ENCODE measurements at places on chromosomes 7 and 10.

- no peak for DNase-seq
These were observed 16.9 kb upstream of the RHOBTB1 start for GRCh38 chr10:60960913-60961312.

GRCh38 chr10:80453842-80454512, at the start of gene TSPAN14:
Gene TSPAN14 (plus strand): TSS chr10:80454310. CDS start chr10:80489234, 34,924 bp downstream.
- peak; percentile 91 for DNase-seq

GRCh38 chr10:71727738-71728737, 8.5 kb upstream of the C10orf105 start:
- peak; percentile 37 for DNase-seq

DNA sequence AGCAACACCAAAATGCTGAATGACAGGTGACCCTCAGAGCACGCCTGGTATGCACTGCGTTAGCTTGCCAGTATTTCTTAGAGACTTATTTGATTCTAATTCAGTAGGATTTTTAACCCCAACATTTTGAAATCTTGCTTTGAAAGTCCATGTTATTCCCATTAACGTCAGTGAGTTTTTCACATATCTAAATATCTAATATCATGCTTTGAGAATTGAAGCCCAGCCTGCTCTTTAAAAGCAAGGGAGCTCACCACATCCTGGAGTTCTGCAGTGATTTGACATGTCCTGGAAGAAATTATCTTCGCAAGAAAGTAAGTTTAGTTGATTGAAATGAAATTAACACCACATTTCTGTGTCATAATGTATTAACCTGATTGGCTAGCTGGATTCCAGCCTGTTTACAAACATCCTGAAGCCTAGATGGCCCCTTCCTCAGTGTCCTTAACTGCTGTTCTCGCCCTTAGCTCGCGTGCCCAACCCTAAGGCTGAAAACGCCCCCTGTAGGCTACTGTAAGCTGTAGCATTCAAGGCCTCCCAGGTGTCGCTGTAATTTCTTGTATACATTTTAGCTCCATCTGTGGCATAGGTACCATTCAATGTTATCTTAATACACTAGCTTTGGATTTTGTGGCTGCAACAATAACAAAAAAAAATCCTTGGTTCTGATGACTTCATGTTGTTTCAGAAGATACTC, 191.5 kb downstream of the MGMT start:
- DNase-seq = no peak

GRCh38 chr10:72134785-72135767, 46.7 kb upstream of the SPOCK2 start:
- DNase-seq = no peak

DNA sequence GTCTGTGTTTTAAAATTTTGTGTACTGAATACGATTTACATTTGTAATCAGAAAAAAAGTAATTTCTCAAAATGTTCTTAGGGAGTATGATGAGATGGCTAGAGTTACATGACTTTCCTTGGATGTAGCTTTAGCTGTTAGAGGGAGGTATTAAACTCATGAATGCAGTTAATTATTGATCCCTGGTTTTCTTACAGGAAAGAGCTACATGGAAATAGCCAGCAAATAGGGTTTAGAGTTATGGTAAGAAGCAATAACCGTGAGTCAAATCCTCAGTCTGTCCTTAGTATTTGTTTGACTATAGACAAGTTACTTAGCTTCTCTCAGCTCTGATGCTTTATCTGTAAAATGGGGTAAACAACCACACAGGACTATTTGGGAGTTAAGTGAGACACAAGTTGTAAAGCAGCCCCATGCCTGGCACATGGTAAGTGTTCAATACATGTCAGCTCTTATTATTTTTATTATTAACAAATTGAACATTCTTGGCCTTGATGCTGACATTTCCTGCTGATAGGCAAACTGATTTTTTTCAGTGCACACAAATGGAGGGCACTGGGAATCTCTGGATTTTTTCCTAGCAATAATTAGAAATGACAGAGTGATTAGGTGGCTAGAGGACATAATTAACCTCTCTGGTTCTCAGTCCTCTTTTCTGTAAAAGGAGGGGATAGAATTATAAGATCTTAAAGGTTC, 204.5 kb upstream of the PHYHIPL start:
- DNase-seq = no peak

DNA sequence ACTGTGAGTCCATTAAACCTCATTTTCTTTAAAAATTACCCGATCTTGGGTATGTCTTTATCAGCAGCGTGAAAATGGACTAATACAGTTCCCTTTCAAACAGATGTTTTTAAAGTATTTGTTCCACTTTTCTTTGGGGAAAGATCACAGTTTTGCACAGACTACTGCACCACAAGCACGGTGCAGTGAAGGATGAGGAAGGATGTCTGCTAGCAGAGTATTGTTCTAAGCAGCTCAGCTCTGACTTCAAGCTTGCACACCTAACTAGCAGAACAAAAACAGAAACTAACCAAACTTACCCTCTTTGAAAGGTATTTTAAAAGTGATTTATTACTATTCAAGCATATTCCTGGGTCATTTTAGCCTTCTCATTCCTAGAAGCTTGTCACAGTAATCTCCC, 20.0 kb downstream of the THNSL1 start:
- DNase-seq = no peak

- no peak for DNase-seq
These were observed 29.1 kb downstream of the ERCC6 start for GRCh38 chr10:49509771-49510303.

GRCh38 chr7:45627691-45628456, 53.7 kb downstream of the ADCY1 start:
- no peak for DNase-seq

DNA sequence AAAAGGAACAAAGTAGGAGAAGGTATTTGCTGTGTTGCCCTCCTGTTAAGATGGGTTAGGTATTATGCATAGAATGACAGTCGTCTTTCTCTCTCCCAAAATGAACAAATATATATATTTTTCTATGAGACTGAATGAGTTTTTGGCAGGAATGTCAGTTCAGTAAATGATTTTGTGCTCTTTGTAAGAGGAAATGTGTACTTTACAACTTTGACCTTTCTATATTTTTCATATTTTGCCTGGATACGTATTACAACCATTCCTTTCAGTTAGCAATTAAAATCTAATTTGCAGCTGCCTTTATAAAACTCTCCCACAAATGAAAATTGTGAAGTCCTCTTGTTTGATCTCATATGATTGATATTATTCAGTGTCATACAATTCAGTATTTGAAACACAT, 336.6 kb upstream of the MEOX2 start:
- no peak for DNase-seq

DNA sequence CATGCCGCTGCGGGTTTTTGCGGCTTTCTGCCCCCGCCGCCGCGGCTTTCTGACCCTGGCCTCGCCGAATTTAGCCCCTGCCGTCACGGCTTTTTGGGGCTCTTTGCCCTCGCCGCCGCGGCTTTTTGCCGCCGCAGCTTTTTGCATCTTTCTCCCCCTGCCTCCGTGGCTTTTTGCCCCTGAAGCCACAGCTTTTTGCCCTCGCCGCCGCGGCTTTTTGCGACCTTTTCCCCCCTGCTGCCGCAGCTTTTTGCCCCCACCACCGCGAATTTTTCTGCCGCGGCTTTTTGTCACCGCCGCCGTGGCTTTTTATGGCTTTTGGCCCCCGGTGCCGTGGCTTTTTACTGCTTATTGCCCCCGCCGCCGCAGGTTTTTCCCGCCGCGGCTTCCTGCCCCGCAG, 636.5 kb downstream of the ZNF716 start:
- DNase-seq = no peak

GRCh38 chr10:89916468-89917215, 215.3 kb downstream of the KIF20B start:
- no peak for DNase-seq

- peak; percentile 48 for DNase-seq
These were observed 82.0 kb downstream of the FOXL3 start for GRCh38 chr7:371779-372545.

DNA sequence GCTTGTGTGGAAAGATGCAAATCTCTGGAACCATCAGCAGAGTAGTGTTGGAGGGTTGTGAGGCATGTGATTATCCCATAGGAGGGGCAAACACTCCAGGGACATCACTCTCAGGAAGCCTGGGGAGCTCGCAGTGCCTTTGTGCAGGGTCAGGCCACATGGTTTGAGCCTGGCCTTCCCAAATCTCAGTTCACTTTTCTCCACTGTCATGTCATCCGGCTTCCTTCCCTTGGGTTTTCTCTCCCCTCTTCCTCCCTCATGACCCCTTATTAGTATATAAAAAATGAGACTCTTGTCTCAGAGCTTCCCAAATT, 20.4 kb downstream of the TSPAN14 start:
- DNase-seq = no peak

DNA sequence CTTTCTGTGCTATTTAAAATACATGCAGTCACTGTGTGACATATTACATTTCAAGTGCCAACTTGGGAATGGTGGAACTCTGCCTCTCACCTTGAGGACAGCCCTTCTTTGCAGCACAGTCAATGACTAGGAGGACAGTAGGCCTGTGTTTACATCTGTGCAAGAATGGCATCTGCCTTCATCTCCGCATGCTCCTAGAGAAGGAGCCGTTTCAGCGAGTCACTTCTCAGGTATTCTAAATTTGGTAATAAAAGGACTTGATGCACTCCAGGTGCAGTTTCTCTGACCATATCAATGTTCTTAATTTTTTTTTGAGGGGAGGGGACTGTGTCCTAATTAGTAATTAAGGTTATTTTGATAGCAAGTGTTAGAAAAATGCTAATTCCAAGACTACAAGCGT, 128.9 kb downstream of the SDK1 start:
- no peak for DNase-seq

GRCh38 chr7:89994483-89994882, 159.8 kb upstream of the STEAP1 start:
- no peak for DNase-seq

- no peak for DNase-seq
These were observed 10.3 kb upstream of the WDR86 start for GRCh38 chr7:151420144-151420543.

GRCh38 chr10:115023715-115024114, 69.5 kb upstream of the ATRNL1 start:
- no peak for DNase-seq

DNA sequence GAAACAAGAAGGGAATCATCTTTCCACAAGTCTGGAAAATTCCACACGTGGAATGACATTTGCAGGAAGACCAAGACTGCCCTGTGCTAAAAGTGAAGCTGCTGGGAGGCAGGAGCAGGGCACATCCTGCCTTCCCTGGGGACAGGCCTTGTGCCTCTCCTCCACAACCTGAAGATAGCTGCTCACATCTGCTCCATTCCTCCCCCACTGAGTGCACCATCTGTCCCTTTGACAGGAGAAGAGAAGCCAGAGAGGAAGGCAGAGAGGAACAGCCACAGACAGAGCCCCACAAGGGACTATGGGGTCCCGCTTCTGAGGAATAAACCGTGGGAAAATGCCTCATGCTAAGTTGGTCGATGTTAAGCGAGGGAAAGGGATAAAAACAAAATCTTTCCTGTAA, 15.9 kb upstream of the FAM171A1 start:
- DNase-seq = no peak

DNA sequence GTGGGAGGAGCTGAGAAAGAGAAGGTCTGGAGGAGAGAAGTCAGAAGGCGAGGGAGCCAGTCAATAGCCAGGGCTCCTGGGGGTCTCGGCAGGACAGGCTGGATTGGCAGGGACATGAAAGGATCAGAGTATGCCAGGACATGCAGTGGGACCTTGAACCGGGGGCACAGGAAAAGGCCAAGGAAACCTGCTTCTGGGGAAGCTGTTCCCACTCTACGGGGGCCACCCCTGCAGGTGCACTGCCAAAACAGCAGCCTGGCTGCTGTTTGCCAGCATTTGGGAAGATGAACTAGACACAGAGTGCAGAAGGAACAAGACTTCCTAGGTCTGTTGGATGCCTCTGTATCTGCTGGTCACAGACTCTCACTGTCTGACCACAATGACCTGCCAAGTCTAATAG, 194.9 kb upstream of the PRSS58 start:
- no peak for DNase-seq

DNA sequence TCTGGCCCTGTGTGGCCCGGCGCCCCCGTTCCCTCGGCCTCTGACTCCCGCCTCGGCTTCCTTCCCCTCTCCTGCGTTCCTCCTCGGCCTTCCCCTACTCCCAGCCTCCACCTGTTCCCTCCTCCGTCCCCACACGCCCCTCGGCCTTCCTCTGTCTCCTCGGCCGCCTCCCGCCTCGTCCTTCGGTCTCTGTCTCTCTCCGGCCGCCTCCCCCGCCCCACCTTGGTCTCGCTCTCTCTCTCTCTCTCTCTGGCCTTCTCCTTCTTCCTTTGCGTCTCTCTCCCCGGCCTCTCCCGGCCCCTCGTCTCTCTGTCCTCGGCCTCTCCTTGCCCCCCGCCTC, 588 bp downstream of the GET4 start:
- peak; percentile 87 for DNase-seq

GRCh38 chr10:80253266-80253962, 36.0 kb downstream of the MAT1A start:
- DNase-seq = no peak

Data from H54 (cell line).